AG10803 (cell line): ENCODE measurements at places on chromosomes 7 and 10.

DNA sequence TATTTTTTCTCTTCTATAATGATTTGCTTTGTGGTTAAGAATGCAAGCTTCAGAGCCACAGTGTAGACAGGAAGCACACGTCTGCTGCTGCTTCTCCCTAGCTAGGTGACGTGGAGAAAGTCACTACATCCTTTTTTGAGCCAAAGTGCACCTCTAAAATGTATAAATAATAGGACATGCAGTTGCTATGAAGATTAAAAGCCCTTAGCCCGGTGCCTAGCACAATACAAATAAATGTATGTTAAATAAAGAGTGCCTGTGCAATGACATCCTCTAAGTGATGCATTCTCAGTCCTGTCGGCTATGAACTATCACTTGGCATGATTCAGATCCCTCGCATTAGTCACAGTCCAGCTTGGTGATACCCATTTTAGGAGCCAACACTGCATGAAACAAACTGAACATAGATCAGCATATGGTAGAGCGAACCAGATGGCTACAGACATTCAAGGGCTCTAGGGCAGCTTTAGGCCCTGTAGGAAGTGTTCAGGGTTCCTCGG lies 4.8 kb upstream of the TRDMT1 start:
- peak; percentile 81 for DNase-seq

- no peak for DNase-seq
Observed at GRCh38 chr10:20648263-20648874, 248.7 kb downstream of the NEBL start.

DNA sequence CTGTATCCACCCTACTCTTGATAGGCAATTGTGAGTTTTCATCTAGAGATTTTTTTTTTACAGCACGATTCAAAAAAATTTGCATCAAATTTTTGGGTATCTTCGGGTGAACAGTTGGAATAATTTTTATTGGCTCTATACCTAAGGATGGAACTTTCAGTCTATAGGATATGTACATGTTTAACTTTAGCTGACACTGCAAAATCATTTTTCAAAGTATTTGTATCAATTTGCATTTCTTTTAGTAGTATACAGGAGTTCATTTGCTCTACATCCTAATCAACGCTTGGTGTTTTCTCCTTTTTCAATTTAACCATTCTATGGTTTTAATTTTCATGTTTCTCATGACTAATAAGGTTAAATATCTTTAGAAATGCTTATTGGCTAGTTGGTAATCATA lies 11.7 kb downstream of the MGAM2 start:
- no peak for DNase-seq

GRCh38 chr10:132607491-132607890 lies 69.9 kb downstream of the INPP5A start:
- DNase-seq: no peak

DNA sequence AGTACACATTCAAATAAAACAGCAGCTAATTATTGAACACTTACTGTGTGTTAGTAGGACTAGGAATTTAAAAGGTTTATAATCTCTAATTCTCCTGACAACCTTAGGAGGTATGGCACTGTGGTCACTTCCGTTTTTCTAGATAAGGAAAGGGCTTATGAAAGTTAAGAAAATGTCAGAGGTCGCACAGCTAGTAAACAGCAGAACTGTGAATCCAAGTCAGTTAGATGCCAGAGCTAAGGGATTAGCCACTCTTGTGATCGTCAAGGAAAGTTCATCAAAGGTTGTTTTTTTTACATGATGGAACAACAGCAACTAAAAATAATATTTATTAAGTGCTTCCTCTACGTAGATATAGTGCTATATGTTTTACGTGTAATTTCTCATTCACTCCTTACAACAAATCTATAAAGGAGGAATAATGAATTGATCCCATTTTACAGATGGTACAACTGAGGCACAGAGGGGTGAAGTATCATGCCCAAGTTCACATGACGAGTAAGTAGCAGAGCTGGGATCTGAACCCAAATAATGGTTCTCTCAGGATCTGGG lies 84.9 kb downstream of the NAMPT start:
- DNase-seq: no peak

DNA sequence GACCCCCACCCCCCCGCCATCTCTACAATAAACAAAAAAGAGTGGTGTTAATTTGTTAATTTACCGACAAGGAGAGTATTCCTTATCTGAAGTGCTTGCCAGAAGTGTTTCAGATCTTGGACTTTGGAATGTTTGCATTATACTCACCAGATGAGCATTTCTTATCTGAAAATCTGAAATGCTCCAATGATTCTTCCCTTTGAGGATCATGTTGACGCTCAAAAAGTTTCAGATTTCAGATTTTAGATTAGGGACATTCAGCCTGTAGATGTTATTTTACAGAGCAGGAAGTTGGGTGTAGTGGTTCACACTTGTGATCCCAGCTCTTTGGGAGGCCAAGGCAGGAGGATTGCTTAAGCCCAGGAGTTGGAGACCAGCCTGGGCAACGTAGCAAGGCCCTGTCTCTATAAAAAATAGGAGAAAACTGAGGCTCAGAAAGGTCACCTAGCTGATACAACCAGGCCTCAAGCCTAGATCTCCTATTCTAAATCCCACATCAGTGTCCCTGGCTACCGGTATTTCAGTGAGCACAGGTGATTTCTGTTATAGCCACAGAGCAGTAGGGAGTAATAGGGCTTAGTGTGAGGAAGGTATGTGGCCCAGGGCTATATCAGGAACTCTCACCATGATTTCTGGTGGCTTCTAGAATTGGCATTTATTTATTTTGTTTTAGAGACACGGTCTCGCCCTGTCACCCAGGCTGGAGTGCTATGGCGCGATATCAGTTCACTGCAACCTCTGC lies 35.4 kb downstream of the TMEM120A start:
- no peak for DNase-seq

- peak; percentile 62 for DNase-seq
Observed at GRCh38 chr10:89653410-89653869, 8.4 kb upstream of the PANK1 start.

DNA sequence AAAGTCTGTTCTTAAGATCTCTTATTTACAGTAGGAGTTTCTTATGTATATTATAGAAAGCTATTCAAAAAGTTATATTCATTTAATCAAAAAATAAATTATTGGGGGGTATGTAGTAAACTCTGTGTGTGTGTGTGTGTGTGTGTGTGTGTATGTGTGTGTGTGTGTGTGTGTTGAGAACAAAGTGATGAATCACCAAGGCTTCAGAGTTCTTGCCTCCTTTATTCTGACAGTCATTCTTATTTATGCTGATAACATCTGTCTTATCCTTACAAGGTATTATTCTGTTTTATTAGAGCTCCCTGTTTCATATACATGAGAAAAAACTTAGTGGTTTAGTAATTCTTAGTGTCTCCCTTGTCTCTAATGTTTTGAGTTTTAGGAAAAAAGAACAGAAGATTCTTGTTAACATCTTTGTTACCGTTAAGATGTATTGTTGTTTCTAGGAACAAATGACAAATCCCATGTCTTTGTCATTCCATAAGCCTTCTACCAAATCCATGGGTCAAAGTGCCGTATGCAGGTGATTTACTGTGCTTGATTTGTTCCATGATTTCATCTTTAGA lies 424.0 kb downstream of the EXOC4 start:
- DNase-seq: peak; percentile 17

DNA sequence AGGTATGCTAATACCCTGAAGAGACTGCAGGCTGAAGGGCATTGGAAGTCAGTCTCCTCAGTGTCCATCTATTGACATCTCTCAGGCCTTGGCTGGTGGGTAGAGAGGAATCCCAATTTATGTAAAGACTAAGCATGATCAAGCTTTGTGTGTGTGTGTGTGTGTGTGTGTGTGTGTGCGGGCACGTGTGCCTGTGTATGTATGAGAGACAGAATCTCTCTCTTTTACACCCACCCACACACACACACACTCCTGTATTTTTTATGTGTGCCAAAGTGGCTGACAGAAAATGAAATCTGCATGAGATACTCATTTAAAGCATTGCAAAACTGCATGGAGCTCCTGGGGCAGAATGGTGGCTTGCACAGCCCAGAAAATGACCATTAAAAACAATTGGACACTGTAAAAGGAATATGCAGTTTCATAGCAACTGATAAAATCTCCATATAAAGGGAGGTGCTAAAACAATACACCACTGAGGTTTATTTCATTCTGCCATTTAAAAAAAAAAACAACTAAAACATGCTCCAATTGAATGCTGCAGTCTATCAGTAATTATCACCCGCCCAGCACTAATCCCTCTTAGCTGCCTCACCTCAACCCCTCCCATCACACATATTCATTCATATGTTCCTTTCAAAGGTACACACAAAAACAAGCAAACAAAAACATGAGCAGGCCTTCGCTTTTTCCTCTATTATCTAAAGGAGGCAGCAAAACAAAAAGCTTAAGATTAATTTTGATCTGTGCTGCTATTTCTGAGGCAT lies 385.0 kb downstream of the KCNMA1 start:
- no peak for DNase-seq

GRCh38 chr10:17878896-17879295 lies 69.7 kb downstream of the MRC1 start:
- no peak for DNase-seq

GRCh38 chr7:134553976-134554375 lies 5.1 kb downstream of the AKR1B15 start:
- no peak for DNase-seq

GRCh38 chr10:77593771-77594470 lies 43.7 kb downstream of the KCNMA1 start:
- no peak for DNase-seq

DNA sequence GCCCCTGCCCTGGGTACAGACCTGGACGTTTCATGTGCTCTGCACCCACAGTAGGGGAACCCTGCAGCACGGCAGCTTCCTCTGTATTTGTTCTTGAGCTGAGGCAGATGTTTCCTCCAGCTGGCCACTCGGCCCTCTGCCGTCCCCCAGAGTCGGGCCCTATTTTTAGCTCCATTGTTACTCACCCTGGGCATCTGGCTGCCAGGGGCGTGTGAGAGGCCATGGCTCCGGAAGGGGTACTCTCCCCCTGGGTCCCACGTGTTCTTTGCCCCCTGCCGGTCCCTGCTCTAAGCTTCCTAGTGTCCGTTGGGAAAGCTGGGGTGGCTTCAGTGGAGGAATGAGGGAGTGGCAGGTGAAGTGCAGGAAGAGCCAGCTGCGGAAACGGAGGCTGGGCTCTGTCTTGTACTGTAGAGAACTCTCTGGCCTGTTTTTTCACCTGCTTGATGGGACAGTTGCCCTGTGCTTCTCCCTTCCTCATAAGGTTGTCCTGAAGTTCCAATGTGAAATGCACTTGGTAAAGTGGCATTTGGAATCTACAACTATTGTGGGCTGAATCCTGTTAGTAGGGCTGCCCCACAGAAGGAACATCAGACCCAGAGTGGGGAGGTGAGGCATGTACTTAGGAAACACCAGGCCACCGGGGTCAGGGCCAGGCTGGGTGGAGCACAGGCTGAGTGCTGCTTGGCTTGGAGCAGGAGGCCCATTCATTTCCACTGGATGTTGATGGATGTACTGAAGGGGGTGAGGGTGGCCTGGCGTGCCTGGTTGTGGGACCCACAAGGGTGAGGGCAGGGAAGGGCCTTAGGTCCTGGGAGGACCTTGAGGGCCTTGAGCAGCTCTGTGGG lies 30.6 kb downstream of the PALD1 start:
- DNase-seq: peak; percentile 27

DNA sequence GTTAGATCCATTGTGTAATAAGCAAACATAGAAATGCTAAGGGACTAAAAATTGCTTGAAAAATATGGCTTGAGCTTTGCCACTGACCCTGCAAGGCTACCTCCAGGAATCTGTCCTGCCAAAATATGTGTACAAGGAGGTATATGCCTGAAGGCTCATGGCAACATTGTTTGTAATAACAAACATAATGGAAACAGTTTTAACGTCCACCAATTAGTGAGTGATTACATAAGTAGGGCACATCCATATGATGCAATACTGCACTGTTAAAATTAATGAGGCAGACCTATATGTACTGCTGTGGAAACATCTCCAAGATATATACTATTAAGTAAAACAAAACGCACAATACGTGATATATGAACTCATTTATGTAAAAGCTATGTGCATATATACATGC lies 13.1 kb upstream of the GOT1 start:
- no peak for DNase-seq

GRCh38 chr7:98058186-98058585 lies 48.5 kb upstream of the LMTK2 start:
- no peak for DNase-seq

DNA sequence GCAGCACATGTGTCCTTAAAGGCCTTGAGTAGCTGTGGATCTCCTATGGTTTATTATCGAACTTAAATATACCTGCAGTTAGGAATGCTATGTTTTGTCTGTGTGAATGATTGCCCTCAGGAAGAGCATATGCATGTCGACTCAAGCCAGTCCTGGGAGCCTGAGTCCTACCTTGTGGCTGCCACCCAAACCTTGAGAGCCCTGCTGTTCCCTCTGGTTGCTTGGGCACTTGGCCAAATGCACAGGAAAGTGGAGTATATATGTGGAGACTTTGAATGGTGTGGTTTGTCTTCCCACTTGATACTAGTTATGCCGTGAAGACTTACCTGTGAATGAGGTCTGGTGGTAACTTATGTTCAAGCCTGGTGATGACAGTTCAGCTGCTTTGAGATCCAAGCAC lies 409.8 kb downstream of the LRMDA start:
- no peak for DNase-seq
